ENCODE measurements at places on chromosomes 4 and X. TPM values are rescaled to one million over a fixed set of nuclear protein-coding genes. Genes with fewer than 3 reads are reported as not detected.

GRCh38 chr4:147430111-147430510, 50.8 kb upstream of the EDNRA start:
- no peak for DNase-seq

- peak; percentile 89 for DNase-seq
Observed at GRCh38 chrX:16695079-16695676, 17.3 kb downstream of the CTPS2 start.

DNA sequence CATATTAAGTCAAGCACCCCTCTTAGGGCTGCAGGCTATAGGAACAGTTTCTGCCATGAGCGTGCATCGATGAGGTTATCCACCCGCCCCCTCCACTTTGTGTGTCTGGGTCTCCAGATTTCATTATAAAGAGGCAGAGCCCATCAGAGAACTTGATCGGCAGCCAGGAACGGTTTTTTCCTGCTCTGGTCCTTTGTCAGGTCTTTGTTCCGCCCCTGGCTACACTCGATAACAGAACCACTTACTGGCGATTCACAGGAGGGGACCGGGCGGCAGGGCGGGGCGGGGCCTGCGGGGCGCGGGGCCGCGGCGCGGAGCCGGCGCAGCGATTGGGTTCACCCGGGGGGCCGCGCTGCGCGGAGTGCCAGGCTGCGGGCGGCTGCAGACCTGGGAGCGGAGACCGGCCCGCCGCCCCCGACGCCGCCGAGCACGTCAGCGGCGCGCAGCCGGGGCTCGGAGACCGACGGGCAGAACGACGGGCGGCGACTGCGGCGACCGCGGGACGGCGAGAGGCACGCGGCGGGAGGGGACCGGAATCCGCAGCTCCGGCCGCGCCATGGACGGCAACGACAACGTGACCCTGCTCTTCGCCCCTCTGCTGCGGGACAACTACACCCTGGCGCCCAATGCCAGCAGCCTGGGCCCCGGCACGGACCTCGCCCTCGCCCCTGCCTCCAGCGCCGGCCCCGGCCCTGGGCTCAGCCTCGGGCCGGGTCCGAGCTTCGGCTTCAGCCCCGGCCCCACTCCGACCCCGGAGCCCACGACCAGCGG, at the start of gene SLC10A4:
TSS of gene SLC10A4 (plus strand) at position 338 of the 771 bp plus-strand sequence. CDS start at position 557, 219 bp downstream.
- DNase-seq, result peak; percentile 86

Gene SNCA
- total RNA-seq, result 11.3 TPM

DNA sequence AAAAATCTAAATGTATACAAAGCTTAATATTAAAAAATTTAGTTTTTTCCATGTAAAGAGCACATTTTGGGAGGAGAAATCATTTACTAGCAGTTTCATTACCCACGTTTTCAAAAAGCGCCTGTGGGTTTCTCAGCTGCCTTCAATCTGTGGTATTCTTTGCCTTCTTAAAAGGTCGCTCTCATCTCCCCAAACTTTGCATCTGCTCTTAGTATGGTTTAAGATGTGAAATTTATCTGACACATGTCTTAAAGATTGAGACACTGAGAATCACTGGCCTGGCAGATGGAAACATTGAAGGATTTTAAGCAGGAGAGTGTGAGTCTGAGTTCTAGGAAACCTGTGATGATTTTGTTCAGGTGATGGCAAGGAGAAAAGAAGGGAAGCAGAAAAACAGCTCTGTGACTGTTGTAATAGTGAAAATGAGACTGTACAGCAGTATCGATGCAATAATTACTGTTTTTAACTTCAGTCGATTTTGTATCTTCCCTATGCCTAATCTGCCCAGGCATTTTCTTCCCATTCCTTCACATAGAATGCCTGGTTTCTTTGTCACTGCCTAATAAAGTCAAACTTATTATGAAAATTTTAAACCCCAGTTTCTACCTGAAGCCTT, 75.9 kb downstream of the PAQR3 start:
- DNase-seq, result no peak

Gene GRSF1
- total RNA-seq, result 134 TPM

GRCh38 chr4:76280488-76281441, 25.8 kb upstream of the STBD1 start:
- DNase-seq, result no peak

Gene DNAAF6
- not detected for total RNA-seq

DNA sequence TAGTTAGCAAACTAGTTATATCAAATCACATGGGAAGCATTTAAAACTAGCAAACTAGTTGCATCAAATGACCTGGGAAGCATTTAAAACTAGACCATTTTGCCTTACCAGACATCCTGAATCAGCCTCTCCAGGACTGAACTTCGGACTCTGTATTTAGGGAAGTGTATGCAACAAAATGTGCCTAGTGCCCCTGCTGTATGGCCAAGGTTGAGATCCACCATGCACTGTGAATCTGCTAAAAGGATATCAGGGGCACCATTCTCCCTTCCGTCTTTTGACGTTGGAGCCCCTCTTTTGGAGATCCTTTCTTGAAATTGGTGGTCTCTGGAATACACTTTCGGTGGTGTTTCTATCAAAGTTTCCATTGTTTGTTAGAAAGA, 49.5 kb downstream of the CCNI start:
- DNase-seq, result no peak

- no peak for DNase-seq
Observed at GRCh38 chrX:49880668-49881067, 1.4 kb downstream of the USP27X start.

- no peak for DNase-seq
Observed at GRCh38 chrX:39307488-39307887, 506.2 kb downstream of the MID1IP1 start.

DNA sequence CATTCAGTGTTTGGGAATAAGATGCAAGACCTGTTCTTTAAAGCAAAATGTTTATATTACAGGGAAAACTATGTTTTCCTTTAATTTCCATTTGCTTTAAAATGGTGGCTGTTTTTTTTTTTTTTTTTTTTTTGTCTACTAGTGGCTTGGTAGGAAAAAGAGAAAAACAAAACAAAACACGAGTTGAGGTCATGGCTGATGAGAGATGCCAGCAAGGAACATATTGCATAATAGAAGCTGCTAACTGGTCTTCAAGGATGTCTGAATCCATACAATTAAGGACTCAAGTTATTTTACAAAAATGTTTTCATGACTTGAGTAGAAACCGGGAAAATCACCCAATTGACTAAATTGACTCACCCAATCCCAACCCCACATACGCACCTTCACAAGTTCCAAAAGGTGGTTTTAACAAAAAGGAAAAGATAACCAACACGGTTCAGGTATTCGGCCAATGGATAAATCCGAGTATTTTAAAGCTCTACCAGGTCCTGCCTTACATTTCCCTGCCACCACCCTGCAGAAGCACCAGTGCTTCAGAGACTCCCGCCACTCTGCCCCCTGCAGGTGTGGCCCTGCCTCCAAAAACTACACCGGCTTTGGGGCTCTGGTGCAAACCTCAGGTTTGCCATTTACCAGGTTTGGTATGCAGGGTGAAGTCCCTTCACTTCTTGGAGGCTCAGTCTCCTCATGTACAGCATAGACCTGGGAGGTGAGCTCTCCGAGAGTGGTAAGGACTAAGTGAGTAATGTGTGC, 27.1 kb downstream of the PIR start:
- DNase-seq, result peak; percentile 86

Gene IRS4
- 10.2 TPM for total RNA-seq

GRCh38 chr4:151231915-151232595, 44.9 kb upstream of the PRSS48 start:
- DNase-seq, result no peak

Gene SPANXN4
- total RNA-seq, result not detected

Gene HDX
- 2.8 TPM for total RNA-seq

- DNase-seq, result no peak
Observed at GRCh38 chrX:11214346-11215190, 78.6 kb upstream of the AMELX start.

Gene PHEX
- 0.24 TPM for total RNA-seq

All from endodermal cell (in vitro differentiated cells).